ENCODE measurements at places on chromosomes 7 and 10.

DNA sequence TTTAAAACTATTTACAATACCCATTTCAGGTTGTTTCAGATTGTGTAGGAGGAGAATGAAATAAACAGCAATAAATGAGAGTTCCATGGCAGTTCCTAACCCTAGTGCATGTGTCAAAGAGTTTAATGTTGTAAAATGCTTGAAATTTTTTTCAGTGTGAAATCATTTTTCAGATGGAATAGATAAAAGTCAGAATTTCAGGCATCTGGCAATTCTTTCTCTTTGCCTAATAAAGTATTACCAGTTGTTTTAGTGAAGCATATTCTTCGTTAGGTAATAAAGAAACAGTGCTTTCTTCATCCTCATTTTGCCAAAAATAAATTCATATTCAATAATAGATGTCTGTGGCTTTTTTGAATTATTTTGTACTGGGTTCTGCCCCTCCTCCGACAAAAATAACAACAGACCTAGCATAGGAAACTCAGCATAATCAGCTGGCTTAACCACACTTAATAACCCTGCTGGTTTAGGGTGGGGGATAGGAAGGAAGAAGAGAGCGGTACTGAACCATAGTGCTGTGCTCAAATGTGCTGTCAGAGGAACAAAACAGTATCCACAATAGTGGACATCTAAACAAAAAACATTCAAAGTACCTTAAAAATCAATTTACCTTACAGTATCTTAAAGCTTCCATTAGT is 39.1 kb downstream of the MINDY3 start:
- DNase-seq: no peak

DNA sequence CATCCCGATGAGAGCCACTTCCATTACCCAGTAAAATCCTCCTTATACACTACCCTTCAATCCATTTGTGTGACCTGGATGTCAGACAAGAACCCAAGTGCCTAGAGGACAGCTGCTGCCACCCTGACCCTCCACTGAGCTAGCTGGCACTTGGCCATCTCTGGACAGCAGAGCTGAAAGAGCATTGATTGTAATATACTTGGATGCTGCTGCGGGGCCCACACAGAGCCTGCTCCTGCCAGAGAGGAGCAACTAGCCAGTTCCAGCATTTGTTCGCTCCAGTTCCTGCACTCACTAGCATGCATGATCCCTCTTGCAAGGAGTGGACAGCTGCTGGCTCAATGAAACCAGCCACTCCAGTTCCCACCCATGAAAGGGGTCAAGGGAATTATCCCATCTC is 8.4 kb upstream of the TMEM254 start:
- DNase-seq: no peak

GRCh38 chr10:94115725-94116124 is 122.0 kb downstream of the PLCE1 start:
- peak; percentile 60 for DNase-seq

GRCh38 chr7:1951159-1951536 is 281.1 kb downstream of the ELFN1 start:
- no peak for DNase-seq

GRCh38 chr7:90540406-90540805 is 55.7 kb upstream of the CDK14 start:
- DNase-seq: peak; percentile 20

GRCh38 chr7:2405201-2405600 is 1.8 kb downstream of the CHST12 start:
- no peak for DNase-seq
